T follicular helper cell (primary cell): ENCODE measurements at places on chromosomes 11 and 22.

DNA sequence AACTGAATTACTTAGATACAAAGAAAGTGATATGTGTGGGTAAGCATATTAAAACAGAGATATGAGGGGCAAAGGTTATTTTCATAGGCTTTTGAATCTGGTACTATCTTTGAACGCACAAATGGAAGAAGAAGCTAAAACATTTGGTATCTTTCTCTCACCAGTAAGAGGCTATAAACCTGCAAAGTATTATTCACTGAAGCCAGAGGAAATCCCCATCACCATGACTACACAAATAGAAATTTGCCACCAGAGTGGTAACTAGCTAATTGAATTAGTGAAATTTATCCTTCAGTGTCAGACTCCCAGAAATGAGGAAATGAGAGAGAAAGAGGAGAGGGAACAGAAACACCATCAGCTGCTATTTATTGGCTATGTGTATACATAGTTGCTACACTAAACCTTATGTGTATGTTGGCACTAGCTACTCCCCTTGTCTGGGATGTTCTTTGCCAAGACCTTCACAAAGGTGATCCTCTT, 503.4 kb downstream of the DLG2 start:
- DNase-seq, result no peak

GRCh38 chr11:40921246-40921645, 538.2 kb downstream of the LRRC4C start:
- no peak for DNase-seq

DNA sequence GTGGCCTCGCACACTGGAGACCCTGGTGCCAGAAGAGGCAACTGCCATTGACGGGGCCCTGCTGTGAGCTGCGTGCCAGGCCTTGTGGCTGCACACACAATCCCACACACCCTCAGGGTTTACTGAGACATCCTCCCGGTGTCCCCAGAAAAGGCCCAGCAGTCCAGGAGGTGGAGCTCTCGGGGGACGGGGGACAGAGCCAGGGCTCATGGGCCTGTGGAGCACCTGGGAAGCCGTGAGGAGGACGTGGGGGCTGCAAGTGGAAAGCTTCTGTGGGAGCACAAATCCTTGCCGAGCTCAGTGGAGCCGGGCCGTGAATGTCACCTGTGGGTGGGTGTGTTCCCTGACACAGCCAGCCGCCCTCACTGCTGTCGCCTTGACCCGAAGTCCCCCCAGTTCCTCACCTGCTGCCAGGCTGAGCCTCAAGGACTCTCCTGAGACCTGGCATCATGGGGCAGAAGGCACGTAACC, 609.7 kb downstream of the TBC1D22A start:
- no peak for DNase-seq

DNA sequence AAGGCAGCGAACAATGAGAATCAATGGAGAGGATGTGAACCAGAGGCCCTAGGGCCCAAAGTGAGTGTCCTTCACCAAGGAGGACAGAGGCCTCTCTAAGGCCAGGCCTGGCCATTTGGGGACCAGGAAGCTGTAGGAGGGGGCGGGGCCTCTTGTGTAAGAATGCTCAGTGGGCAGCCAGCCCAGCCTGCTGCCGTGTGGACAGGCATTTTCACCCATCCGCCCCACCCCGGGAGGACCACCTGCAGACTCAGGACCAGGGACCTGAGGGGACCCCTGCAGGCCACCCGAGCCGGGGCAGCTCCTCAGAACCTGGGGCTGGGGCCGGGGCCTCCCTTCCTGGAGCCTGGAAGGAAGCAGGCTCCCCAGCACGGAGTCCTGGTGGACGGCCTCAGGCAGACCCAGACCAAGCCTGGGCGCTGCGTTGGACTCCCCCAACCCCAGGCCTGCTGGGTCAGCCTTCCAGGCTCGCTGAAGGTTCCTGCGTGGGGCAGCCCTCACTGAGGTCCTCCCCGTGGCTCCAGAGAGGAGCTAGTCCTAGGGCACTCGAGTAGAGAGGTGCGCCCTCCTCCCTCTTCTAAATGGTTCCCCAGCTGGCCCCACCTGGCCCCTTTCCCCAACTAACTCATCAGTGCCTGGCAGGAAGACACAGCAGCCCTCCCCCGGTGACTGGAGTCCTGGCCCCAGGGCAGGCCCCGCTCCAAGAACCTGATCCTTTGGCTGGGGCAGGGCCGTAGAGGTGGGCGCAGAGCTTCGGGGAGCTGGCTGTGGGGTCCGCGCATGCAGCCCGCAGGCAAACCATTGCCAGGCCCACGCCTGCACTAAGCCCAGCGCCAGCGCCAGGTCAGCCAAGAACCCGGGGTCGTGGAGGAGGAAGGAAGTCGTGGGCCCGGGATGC, 1.5 kb upstream of the TRABD start:
- DNase-seq, result no peak

GRCh38 chr11:57358543-57358961, 20.4 kb downstream of the P2RX3 start:
- no peak for DNase-seq

- no peak for DNase-seq
Measured at GRCh38 chr11:130202009-130202817, 42.6 kb downstream of the ST14 start.

GRCh38 chr11:4072668-4073285, 21.8 kb upstream of the RRM1 start:
- DNase-seq, result peak; percentile 42
